ENCODE measurements at places on chromosomes 6 and 20. TPM values are rescaled to one million over a fixed set of nuclear protein-coding genes. Genes with fewer than 3 reads are reported as not detected.

DNA sequence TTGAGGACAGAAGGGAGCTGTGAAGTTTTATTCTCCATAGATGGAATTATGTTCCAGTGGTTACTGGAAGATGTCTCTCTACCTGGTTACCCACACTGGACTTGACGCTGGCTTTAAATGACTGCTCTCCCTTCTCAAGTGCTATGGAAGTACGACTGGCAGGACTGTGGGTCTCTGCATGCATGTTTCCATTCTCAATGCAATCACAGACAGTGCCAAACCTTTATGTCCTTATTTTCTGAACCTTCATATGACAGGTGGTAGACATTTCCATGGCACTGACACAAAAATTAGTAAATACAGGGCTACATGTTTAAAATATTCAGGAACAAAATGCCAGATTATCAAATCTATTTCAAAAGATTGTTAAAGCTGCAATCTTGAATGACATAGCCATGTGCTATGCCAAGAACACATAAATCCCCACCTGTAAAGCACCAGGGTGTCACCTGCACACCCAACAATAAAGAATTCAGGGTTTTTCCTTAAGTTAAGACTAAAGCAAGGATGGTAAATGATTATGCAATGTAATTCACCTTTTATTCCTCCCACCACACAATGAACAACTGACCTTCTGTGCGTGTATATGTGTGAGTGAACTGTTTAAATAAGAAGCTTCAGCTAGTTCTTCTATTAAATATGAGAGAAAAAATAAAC is 153.3 kb upstream of the ENPP5 start:
- DNase-seq = no peak

The ESR1 gene
- total RNA-seq = 0.84 TPM

- DNase-seq = peak; percentile 97
Observed at GRCh38 chr6:90098001-90098531, 198.6 kb downstream of the BACH2 start.

The ZFP64 gene
- 8.3 TPM for total RNA-seq

DNA sequence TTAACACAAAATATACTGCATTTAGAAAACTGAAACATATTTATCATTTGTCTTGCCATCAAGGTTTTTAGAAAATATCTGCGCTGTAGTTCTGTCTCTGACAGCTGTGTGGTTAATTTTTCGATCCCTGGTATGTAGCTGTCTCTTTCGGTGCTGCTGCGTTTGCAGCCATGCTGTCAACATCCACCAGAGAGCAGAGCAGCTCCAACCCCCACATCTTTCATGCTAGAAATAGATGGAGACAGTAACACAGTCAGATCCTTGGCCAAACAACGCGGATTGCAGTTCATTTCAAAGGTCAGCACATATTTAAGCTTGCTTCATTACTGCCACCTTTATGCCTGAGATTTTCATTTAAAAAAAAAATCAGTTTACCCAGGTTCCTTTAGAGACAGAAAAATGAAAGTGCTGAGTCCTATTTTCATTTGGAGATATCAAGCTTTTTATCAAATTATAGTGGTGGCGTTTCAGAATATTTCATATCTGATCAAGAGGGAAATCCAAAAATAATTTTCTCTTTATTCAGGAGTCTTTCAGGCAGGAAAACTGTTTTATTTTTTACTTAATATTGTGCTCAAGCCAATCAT is 157.7 kb upstream of the MMS22L start:
- no peak for DNase-seq

DNA sequence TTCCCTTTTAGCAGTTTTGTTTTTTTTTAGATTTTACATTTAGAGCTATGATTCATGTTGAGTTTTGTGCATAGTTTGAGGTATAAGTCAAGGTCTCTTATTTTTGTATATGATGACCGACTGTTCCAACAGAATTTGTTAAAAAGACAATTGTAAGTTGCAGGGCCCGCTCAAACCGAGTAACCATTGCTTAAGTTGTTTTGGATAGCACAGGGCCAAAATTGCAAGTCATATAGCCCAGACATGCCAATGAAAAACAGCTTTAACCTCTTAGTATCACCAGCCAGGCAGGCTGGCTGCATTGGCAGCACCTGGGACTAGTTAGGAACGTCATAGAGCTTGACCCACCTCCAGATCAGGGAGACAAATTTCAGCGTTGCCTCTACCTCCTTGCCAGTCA is 47.3 kb downstream of the PFDN4 start:
- DNase-seq = no peak

- DNase-seq = no peak
Observed at GRCh38 chr20:1537731-1538058, 19.8 kb downstream of the SIRPD start.

The HSPA1L gene
- total RNA-seq = 3.1 TPM

- no peak for DNase-seq
Observed at GRCh38 chr6:31125586-31126363, 5.5 kb upstream of the CDSN start.

DNA sequence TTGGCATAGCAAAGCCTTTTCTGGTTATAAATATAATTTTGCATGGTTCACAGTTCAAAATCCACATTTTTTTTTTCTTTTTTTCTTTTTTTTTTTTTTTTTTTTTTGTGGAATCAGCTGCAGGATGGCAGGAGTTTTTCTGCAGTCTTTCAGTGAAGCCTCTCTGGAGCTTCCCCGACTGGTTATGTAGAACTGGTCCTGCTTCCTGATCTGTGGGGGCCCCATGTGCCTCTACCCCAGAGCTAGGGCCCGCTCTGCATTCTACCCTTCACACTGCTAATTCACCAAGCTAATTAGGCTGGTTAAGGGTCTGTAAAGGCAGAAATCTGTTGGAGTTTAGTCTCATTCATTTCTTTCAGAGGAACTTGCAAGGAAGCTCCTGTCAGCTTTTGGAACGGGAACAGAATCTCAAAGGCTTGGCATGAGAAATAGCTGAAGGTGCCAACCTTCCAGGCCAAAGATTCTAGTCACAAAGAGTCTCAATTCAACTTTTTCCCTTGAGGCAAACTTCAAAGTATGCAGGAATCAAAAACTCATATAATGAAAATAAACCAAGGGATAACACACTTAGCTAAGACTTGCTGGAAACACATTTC is 45.5 kb downstream of the HMGN3 start:
- no peak for DNase-seq

GRCh38 chr6:156976216-156977127 is 199.3 kb downstream of the ARID1B start:
- DNase-seq = no peak

The PRRT1 gene
- total RNA-seq = 4.2 TPM

GRCh38 chr20:50526403-50526989 is 16.3 kb downstream of the PTPN1 start:
- DNase-seq = peak; percentile 75

The KCNG1 gene
- 0.42 TPM for total RNA-seq

The MCCD1 gene
- total RNA-seq = not detected

The PRDM13 gene
- total RNA-seq = not detected

DNA sequence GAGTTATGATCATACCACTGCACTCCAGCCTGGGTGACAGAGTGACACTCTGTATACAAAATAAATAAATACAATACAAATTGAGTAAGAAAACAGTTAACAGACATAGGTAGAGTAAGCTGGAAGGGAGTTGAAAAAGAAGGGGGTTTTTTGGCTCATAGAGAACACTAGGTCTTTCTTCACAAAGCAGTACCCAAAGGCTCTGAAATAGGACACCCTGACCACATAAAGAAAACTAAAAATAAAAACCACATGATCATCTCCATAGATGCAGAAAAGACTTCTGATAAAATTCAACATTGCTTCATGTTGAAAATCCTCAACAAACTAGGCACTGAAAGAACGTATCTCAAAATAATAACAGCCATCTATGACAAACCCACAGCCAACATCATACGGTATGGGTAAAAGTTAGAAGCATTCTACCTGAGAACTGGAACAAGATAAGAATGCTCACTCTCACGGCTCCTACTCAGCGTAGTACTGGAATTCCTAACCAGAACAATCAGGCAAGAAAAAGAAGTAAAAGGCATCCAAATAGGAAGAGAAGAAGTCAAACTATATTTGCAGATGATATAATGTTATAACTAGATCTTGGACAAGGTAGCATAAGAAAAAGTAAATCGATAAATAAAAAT is 48.6 kb downstream of the TOMM6 start:
- DNase-seq = no peak

All from esophagus muscularis mucosa (tissue), 4 donors.